DMS 273 treated with DMSO at 0.1 percent for 48 hours (cell line): ENCODE measurements at places on chromosomes 1 and 21.

DNA sequence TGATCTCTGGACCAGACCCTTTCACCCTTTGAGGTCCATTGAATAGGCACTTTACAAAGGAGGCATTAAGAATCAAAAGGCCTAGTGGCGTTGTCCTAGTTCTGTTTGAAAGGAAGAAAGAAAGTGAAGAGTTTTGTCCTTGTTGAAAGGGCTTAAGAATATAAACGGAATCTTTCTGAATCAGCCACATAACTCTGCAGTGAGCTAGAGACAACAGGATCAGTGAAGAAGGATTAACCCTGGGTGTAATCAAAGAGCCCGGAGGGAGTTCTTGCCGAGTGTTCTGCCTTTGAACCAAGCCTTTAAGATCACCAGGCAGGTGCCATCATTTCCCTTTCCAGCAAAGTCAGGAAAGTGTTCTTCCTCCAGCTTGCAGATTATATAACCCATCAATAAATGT lies 54.8 kb upstream of the CNTN2 start:
- DNase-seq = no peak

DNA sequence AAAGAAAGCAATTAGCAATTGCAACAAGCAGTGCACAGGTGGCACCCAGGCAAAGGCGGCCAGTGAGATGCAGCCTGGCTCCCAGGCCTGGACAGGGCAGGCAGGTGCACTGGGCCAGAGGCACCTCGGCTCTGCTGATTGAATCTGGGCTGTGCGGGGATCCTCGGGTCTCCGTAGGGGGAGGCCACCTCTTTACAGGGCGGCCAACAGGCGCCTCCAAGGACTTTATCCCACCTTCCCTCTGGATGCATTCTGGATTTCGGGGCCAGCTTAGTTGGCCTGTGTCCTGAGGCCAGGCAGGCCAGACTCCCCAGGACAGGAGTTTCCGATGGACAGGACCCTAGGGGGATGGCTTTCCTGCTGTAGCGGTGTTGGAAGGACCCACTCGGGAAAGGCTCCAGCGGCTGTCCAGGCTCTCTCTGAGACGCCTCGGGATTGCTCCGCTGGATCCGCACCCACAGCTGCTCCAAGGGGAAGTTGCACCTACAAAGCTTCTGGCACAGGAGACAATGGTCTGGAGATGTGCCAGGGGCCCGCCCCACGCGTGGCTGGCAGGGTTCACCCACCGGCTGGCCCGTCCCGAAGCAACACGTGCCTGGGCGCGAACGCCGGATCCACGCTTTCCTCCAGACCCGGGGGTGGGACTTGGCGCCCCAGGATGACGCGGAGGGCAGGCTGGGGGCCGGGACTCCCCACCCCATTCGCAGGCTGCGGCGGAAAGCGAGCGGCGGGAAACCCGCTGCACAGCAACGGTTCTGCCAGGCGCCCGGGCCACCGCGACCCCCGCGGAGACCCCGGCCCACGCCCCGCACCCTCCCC lies 810 bp downstream of the SLC19A1 start:
- peak; percentile 48 for DNase-seq

GRCh38 chr1:205692423-205692822 lies 12.1 kb upstream of the SLC45A3 start:
- no peak for DNase-seq

GRCh38 chr1:1858382-1859086 lies 32.4 kb downstream of the GNB1 start:
- peak; percentile 68 for DNase-seq

DNA sequence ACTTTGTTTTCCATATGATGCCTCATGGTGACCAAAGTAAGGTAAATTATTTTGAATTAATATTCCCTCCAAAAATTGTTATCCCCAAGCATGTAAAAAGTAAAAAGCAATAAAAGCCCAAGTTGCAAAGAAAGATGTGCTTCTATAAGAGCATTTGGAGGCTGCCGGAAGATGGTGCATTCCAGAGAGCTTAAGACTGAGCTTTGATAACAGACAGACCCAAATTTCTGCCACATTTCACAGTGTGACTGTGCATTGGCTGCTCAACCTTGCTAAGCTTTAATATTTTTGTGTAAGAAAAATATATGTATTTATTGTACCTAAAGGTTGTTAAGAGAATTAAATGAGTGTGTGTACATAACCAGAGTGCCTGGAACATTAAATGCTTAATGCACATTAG lies 67.9 kb downstream of the CYYR1 start:
- DNase-seq = no peak

DNA sequence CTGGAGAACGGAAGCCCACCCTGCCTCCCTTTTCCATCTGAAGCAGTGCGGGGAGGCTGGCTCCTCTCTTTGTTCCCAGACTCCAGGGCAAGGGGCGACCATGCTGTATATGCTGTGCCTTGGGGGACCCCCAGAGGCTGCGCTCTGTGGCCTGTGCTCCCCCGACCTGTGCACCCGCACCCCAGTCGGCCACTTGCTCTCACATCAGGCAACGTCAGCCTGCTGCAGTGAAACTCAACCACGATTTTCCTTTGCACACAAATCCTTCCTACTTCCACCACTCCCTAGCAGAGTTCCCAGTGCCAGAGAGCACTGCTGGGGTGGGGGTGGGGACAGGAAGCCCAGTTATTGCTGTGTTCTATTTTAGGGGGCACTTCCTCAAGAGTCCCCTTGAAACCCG lies 52.5 kb downstream of the SIM2 start:
- no peak for DNase-seq

GRCh38 chr1:212752252-212752933 lies 39.2 kb downstream of the NSL1 start:
- no peak for DNase-seq

GRCh38 chr1:10856176-10856683 lies 59.8 kb upstream of the CASZ1 start:
- no peak for DNase-seq

GRCh38 chr21:32300117-32300681 lies 1.5 kb downstream of the MRAP start:
- DNase-seq = no peak
